ENCODE measurements at places on chromosomes 12 and 14.
A peak's percentile ranks its signal among the peaks of the same experiment; 100 is the strongest.

GRCh38 chr12:14828892-14829291, 14.4 kb downstream of the ART4 start:
- no peak for DNase-seq

- peak; percentile 70 for DNase-seq
Measured at GRCh38 chr12:67701121-67701520, 52.6 kb downstream of the DYRK2 start.

DNA sequence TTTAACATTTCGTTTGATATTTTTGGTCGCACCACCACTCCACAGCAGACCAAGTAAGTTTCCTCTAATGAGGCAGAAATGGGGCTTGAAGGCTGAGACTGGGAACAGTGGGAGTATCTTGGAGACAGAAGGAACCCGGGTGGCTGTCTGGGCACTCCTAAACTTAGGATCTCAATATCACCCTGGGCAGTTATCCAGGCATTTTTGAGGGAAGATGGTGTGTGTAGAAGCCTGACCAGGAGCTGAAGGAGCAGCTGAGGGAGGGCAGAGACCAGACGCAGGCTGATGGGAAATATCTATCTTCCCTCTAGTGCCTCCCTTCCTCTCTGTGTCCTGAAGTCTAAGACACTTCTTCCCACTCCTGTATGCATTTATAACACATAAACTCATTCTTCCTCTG, 10.7 kb downstream of the MARS1 start:
- no peak for DNase-seq

DNA sequence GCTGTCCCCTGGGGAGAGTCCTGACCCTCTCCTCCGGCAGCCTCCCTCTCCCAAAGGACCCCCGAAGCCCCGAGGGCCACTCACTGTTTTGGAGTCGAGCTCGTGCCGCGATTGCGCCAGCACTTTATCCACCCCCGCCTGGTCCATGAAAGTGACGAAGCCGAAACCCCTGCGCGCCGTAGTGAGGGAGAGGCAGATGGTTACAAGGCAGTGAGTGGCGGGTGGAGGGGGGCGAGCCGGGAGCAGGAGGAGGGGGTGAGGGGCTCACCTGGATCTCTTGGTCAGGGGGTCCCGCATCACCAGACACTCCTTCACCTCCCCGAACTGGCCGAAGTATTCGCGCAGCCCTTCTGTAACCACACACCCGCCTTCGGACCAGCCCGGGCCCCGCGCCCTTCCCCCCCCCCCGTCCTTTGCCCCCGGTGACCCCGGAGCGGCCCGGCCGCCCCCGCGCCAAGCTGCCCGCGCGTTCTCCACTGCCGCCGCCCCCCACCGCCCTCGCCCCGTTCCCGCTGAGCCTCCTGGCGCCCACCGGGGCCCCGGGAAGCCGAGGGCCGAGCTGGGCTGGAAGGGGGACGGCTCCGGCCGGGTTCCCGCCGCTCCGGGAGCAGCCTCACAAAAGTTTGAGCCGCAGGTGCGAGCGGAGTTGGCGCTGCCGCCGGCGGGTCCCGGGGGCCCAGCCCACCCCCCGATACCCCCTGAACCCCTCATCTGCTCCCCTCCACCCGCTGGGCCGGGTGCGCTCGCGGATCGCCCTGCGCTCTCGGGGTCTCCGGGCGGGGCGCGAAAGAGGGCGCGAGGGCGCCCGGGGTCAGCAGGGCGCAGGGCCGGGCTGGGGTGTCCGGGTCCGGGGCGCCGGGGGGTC, 808 bp downstream of the MSI1 start:
- DNase-seq: no peak

GRCh38 chr14:70425354-70425753, 8.5 kb upstream of the SYNJ2BP start:
- DNase-seq: no peak

- no peak for DNase-seq
Measured at GRCh38 chr14:47959740-47960139, 284.3 kb upstream of the MDGA2 start.

DNA sequence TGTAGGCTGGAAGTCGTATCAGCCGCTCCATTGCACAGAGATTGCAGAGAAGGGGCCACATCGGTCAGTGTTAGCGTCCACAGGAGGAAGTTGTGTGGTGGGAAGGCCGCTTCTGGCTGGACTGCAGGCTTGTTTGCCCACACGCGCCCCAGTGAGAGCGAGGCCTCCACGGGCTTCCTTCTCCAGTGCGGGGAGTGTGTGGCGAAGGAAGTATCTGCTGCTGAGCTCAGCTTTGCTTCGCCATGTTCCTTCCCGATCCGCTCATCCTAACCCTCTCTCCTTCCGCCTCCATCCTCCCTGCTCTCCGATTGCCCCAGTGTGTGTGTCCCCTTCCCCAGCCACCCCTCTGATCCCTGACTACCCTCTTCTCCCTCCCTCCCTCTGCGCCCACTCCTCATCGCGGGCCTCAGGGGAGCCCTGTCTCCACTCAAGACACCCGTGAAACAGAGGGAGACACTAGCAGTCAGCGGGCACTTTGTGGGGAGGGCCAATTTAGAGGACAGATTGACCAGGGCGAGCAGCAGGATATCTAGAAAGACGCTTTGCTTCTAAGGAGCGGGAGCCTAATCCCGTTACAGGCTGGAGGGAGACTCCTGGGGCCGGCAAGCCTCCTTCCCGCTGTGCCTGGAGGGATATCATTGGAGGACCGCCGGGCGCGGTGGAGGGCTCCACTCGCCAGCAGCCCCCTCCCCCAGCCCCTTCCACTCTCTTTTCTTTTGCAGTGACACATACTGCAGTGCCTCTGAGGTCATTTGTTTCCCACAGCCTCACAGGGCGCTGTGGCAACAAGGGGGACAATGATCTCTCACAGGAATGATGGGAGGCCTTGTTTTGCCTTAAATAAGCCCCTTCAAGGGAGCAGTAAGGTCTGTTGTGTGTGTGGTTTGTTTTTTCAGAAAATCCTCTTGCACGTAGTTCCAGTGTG, 428.8 kb downstream of the ZFP36L1 start:
- no peak for DNase-seq

GRCh38 chr14:69613312-69614073, 2.1 kb downstream of the SUSD6 start:
- no peak for DNase-seq

GRCh38 chr12:124323771-124324530, 29.1 kb downstream of the RFLNA start:
- DNase-seq: no peak

DNA sequence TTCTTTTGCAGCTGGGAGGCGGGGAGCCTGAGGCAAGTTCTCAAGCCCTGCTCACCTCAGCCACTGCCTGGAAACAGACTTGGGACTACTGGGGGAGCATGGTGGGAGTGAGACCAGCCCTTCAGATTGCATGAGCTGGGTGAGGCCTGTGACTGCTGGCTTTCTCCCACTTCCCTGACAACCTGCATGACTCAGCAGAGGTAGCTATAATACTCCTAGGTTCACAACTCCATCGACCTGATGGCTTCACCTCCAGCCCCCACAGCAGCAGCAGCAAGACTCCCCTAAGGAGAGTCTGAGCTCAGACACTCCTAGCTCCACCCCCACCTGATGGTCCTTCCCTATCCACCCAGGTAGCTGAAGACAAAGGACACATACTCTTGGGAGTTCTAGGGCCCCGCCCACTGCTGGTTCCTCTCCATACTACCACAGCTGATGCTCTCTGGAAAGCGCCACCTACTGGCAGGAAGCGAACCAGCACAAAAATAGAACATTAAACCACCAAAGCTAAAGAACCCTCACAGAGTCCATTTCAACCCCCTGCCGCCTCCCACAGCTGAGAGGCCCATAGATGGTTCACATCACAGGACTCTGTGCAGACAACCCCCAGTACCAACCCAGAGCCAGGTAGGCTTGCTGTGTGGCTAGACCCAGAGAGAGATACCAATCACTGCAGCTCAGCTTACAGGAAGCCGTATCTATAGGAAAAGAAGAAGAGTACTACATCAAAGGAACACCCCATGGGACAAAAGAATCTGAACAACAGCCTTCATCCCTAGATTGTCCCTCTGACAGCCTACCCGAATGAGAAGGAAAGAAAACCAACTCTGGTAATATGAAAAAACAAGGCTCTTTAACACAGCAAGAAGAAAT, 68.7 kb downstream of the RPAP3 start:
- DNase-seq: peak; percentile 1

GRCh38 chr12:54294953-54295566, 5.8 kb downstream of the NFE2 start:
- no peak for DNase-seq

GRCh38 chr14:44895716-44896115, 66.0 kb downstream of the KLHL28 start:
- peak; percentile 88 for DNase-seq

DNA sequence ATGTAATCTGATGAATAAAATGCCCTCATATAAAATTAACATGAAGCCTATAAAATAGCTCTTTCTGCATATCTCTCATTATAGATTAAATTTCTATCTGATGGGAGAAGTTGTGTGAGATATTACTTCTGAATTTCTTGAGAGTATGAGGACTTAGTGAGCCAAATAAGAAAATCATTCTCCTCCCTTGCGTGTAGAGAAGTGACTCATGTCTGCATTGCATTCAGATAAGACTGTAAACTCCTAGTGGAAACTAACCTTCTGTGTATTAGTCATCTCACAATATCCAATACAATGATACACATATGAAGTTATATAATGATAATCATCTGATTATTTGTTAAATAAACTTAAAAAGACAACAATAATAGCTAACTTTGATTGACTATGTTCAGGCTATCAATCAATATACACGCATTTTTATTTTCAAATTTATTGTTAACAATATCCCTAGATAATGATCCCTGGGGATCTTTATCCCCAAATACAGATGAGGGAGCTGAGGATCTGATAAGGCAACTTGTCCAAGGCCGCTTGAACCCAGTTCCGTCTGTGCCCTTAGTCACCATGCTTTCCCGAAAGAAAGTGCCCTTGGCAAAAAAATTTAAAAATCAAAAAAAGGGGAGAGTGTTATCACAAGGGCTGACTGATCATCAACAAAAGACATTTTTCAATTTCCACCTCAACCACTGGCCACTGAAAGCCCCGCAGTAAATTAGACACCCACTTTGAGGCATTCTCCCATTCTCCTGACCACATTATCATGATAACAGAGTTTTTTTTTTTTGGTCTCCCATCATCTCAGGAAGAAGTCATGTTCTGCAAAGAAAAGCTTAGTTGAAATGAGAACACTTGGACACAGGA, 189.2 kb upstream of the RASSF8 start:
- DNase-seq: peak; percentile 84

GRCh38 chr12:77202457-77203060, 137.2 kb upstream of the E2F7 start:
- DNase-seq: no peak

DNA sequence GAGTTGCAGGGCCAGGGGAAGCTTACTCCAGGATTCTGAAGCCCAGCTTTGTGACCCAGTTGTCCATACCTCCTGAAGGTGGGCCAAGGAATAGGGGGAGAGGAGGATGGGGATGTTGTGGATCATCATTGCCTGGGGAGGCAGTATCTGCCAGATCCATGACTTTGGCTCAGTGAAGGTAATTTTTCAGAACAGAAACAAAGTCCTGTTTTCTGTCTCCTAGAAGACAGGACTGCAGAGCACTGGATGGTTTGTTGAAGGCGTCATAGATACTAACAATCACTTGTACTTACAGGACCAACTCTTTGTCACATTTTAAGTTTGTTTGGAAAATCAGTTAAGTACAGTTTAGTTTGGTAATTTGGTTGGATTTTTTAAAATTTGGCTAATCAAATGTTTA, 38.4 kb downstream of the ANO6 start:
- no peak for DNase-seq

DNA sequence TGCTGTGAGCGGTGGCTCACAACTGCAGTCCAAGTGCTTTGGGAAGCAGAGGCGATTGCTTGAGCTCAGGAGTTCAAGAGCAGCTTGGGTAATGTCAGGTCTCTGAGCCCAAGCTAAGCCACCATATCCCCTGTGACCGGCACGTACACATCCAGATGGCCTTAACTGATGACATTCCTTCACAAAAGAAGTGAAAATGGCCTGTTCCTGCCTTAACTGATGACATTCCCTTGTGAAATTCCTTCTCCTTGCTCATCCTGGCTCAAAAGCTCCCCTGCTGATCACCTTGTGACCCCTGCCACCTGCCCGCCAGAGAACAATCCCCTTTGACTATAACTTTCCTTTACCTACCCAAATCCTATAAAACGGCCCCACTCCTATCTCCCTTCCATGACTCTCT, 48.6 kb downstream of the SLC25A47 start:
- DNase-seq: no peak

- DNase-seq: no peak
Measured at GRCh38 chr14:105193916-105194782, 13.0 kb upstream of the NUDT14 start.

- no peak for DNase-seq
Measured at GRCh38 chr12:6952121-6952862, 1.1 kb downstream of the PTPN6 start.

DNA sequence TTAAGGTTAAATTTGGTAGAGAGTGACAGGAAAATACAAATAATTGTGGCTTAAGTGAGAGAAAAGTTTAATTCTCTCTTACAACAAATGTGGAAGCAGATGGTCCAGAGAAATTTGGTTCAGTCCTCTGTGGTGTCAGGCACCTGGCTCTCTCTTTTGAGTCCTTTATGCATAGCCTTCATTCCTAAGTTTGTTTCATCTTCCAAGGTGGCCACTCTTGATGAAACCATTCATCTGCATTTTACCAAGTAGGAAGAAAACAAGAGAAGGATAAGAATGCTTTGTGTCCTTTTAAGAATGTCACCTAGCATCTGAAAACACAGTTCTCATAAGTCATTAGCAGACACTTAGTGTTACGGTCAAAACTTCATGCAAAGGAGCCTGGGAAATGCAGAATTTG, 442.5 kb downstream of the CCER1 start:
- DNase-seq: no peak

GRCh38 chr12:108315486-108316105, 23.5 kb downstream of the CMKLR1 start:
- DNase-seq: no peak

GRCh38 chr12:123752046-123752445, 10.1 kb upstream of the DNAH10 start:
- no peak for DNase-seq

GRCh38 chr14:25411781-25412757, 362.1 kb upstream of the STXBP6 start:
- no peak for DNase-seq

GRCh38 chr14:103073876-103074728, 9.9 kb upstream of the LBHD2 start:
- no peak for DNase-seq

- no peak for DNase-seq
Measured at GRCh38 chr14:30403791-30404190, 155.2 kb upstream of the G2E3 start.

DNA sequence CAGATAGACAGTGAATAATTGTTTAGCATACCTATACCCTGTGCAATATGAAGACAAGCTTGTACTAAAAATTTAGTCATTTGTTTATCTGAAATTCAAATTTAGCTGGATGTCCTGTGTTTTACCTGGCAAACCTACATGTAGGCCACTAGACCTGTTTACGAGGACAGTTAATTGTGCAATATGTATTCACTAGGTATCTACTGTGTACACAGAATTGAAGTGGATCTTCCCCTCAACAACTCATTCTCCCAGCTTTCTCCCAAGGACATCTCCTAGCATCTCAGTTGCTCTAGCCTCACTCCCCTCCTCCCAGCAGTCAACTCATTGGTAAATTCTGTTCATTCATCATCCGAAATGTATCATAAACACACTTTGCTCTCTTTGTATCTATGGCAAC, 25.3 kb downstream of the AK7 start:
- DNase-seq: no peak

GRCh38 chr12:27709212-27709931, 1.3 kb upstream of the MRPS35 start:
- no peak for DNase-seq

Measured in HFFc6 (cell line).